Stimulated activated CD8-positive, alpha-beta memory T cell treated with anti-CD3 and anti-CD28 coated beads, Interleukin-7, amount 100 ng/mL, for 1 hour (primary cell): ENCODE measurements at places on chromosomes 11 and 22.

DNA sequence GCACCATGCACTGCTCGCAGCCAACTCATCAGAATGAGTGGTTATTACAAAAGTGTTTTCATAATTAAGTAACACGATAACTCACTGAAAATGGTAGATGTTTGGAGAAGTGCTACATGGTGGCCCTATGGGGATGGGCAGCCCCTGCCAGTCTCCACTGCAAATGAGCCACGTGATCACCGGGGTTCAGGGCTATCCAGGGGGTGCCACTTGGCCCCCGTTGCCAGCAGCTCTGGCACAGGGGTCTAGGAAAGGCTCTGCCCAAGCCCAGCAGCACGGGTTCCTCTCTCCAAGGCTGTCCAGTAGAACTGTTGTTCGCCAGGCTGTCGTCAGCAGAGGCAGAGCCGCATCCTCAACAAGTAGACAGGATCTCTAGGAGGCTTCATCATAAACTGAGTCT, 382.1 kb upstream of the B3GAT1 start:
- DNase-seq, result no peak

DNA sequence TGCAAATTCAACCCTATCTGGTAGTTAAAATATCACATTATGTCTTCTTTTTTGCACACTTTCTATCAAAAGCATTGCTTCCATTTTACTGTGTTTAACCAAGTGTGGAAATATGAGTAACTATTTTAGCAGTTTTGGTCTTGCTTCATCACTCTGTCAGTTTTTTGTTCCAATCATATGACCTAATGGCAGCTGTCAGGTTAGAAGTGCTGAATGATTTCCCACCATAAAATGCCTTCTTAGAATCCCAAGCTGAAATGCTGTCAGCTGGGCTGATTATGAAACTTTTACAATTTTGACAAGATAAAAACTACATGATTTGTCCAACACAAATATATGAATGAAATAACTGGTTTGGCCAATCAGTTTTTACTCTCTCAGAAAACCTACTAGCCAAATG, 1654.6 kb upstream of the RAG2 start:
- no peak for DNase-seq

- DNase-seq, result no peak
These were observed 16.4 kb downstream of the APOL2 start for GRCh38 chr22:36222887-36223450.

GRCh38 chr22:32660292-32660691, 141.2 kb upstream of the TIMP3 start:
- DNase-seq, result no peak

- DNase-seq, result no peak
These were observed 474.6 kb upstream of the RAG2 start for GRCh38 chr11:37072538-37073055.

- no peak for DNase-seq
These were observed at the start of gene ALX4 for GRCh38 chr11:44309478-44310205. Gene ALX4 (minus strand): TSS chr11:44310139. CDS start chr11:44310062, 77 bp downstream.

GRCh38 chr11:75743711-75744563, 24.6 kb upstream of the DGAT2 start:
- DNase-seq, result no peak
